Pancreas (tissue), 10 donors: ENCODE measurements at places on chromosomes 11 and 22. TPM values are rescaled to one million over a fixed set of nuclear protein-coding genes. Genes with fewer than 3 reads are reported as not detected.

The SAA4 gene
- not detected for total RNA-seq

The TSSK2 gene
- not detected for total RNA-seq

The PEX26 gene
- total RNA-seq, result 14.7 TPM

The GLB1L2 gene
- 4.5 TPM for total RNA-seq

The MRGPRX3 gene
- total RNA-seq, result not detected
